ENCODE measurements at places on chromosomes 13 and 19. TPM values are rescaled to one million over a fixed set of nuclear protein-coding genes. Genes with fewer than 3 reads are reported as not detected.

DNA sequence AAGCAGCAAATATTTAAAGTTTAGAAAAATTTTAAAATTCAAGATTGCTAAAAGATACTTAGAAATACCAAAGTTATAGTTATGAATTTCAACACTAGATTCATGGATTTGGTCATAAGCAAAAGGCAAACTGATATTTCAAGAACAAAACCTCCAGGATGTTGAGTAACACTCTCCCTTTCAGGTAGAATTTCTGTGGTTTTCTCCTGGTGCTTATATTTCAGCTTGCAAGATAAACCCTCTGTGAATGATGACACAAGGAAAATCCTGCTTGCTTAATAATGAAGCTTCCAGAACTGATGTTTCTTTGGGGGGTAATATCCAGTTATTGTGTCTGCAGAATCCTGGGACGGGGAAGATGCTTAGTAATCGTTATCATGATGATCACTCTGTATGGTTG is 320.3 kb upstream of the EDNRB start:
- H3K36me3 ChIP-seq = no peaks in the 10 kb centered on the region
- DNase-seq = no peak
- H3K27me3 ChIP-seq = no peaks in the 10 kb centered on the region
- no peaks in the 10 kb centered on the region for H3K4me1 ChIP-seq
- H3K4me3 ChIP-seq = no peak overlapping the region

GRCh38 chr13:45951724-45952123 is 100.2 kb upstream of the SIAH3 start:
- no peak for DNase-seq
- H3K4me3 ChIP-seq = no peak overlapping the region
- H3K27ac ChIP-seq = no peak overlapping the region
- peaks cover 7% of the 10 kb centered on the region for H3K36me3 ChIP-seq

DNA sequence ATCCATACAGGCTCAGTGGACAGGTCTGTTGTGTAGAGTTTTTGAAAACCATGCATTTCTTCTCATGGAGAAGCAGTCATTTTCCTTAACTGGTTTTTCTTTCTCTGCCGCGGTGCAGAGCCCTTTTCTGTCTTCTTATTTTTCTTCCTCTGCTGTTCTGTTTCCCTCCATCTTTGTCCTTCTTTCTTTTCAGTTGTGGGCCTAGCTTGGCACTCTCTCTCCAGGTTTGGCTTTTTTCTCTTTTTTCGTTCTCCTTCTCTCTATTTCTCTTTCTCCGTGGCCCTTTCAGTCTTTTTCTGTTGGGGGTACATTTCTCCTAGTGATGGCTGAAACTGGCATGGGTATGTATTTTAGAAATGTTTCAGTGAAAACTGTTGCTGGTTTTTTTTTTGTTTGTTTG is 24.1 kb downstream of the NFIX start:
- peaks cover 85% of the 10 kb centered on the region for H3K4me1 ChIP-seq
- H3K27me3 ChIP-seq = no peaks in the 10 kb centered on the region
- H3K4me3 ChIP-seq = no peak overlapping the region
- no peak for DNase-seq
- H3K36me3 ChIP-seq = no peaks in the 10 kb centered on the region

KLK3 gene
- not detected for total RNA-seq

ZNF880 gene
- 49.4 TPM for total RNA-seq

DNA sequence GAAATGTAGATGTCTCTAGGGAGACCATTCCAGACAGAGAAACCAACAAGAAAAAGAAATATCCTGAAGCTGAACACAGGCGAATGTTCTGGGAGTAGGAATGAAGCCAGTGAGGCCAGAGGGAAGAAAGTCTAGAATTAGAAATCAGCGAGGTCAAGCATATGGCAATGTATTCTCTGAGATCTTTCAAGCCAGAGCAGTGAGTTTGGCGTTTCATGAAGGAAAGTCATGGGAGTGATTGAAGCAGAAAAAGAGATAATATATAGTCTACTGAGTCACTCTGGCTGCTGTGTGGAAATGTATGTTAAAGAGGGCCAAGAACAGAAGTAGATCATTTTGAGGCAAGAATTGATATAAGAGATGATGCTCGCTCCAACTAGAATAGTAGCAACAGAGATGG is 576.0 kb downstream of the PCDH17 start:
- H3K36me3 ChIP-seq = no peaks in the 10 kb centered on the region
- H3K27ac ChIP-seq = no peak overlapping the region
- DNase-seq = no peak
- no peaks in the 10 kb centered on the region for H3K27me3 ChIP-seq
- H3K4me3 ChIP-seq = no peak overlapping the region

GRCh38 chr19:16066611-16067104 is 9.6 kb upstream of the TPM4 start:
- peak overlapping the region; percentile 46 for H3K27ac ChIP-seq
- no peaks in the 10 kb centered on the region for H3K36me3 ChIP-seq
- no peaks in the 10 kb centered on the region for H3K27me3 ChIP-seq
- no peak overlapping the region for H3K4me3 ChIP-seq
- H3K4me1 ChIP-seq = peaks cover 14% of the 10 kb centered on the region
- no peak for DNase-seq

DNA sequence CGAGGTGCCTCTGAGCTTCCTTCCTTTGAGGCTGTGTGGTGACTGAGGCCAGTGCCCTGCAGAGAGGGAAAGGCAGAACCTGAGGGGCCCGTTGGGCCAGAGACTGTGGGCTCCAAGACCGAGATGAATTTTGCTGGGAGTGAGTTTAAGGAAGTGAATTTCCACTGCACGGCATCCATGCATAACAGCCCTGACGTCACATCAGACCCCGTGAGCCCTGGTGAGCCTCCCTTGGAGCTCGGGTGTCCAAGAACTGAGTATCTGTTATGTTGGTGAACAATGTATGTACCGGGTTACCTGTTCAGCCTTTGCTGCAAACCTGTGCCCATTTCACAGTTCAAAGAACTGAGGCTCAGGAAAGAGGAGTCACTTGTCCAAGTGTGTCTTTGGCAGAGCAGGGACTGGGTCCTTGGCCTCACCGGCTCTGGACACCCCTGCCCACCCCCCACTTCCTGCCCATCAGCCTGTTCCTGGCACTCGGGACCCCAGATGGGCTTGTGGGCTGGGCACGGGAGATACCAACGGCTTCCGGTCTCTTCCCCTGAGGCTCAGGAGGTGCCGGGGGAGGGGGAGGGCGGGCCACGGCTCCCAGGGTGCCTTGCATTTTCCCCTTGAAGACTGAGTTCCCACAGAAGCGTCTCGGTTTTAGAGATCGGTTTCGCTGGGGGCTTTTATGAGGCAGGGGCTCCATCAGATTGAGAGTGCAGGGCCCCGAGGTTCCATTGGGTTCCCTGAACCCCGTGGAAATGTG is 33.7 kb downstream of the NFILZ start:
- no peak for DNase-seq
- no peaks in the 10 kb centered on the region for H3K4me1 ChIP-seq
- H3K27me3 ChIP-seq = no peaks in the 10 kb centered on the region
- H3K36me3 ChIP-seq = no peaks in the 10 kb centered on the region
- no peak overlapping the region for H3K4me3 ChIP-seq

DNA sequence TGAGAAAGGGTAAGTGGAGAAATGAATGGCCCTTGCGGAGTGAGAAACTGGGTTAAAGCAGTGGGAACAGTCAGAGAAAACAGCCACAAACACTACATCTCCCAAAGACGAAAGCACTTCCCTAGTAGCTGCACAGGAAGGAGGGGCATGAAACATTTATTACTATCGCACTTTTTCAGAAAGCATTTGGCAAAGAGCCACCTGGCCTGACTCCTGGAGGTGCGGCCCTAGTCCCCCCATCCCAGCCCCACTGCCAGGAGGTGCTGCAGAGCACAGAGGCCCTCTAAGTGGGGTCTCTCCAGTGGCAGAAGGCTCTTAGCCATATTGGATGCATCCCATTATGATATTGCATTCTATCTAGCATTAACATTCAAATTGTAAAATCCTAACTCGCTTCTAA is 55.8 kb downstream of the MTMR6 start:
- H3K27ac ChIP-seq = no peak overlapping the region
- H3K4me1 ChIP-seq = no peaks in the 10 kb centered on the region
- no peaks in the 10 kb centered on the region for H3K36me3 ChIP-seq
- H3K4me3 ChIP-seq = no peak overlapping the region
- DNase-seq = no peak

DNA sequence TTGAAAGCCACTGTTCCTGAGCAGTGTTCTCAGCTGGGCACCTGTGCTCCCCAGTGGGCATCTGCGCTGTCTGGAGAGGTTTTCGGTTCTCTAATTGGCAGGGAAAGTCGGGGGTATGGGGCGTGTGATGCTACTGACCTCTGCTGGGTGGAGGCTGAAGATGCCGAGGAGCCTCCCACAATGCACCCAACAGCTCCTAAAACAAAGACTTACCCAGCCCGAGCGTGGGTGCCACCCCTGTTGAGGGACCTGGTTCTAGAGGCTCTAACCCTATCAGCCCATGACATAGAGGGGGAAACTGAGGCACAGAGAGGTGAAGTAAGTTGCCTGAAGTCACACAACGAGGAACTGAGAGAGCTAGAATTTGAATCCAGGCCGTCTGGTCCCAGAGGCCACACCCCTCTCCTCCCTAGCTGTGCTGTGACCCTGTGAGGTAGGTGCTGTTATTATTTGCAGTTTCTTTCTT is 2.3 kb downstream of the SPACA4 start:
- H3K4me1 ChIP-seq = no peaks in the 10 kb centered on the region
- DNase-seq = no peak
- H3K27ac ChIP-seq = no peak overlapping the region

VSIG10L gene
- 0.27 TPM for total RNA-seq

- peaks cover 19% of the 10 kb centered on the region for H3K4me1 ChIP-seq
- DNase-seq = peak; percentile 39
- H3K27me3 ChIP-seq = no peaks in the 10 kb centered on the region
- H3K27ac ChIP-seq = peak overlapping the region; percentile 78
- H3K36me3 ChIP-seq = no peaks in the 10 kb centered on the region
- no peak overlapping the region for H3K4me3 ChIP-seq
Measured at GRCh38 chr19:16283210-16284061, 41.2 kb upstream of the KLF2 start.

All from thyroid gland (tissue), 4 donors.